ENCODE measurements at places on chromosomes 6 and 20.

- DNase-seq: no peak
Observed at GRCh38 chr6:109024784-109025183, 69.9 kb downstream of the SESN1 start.

DNA sequence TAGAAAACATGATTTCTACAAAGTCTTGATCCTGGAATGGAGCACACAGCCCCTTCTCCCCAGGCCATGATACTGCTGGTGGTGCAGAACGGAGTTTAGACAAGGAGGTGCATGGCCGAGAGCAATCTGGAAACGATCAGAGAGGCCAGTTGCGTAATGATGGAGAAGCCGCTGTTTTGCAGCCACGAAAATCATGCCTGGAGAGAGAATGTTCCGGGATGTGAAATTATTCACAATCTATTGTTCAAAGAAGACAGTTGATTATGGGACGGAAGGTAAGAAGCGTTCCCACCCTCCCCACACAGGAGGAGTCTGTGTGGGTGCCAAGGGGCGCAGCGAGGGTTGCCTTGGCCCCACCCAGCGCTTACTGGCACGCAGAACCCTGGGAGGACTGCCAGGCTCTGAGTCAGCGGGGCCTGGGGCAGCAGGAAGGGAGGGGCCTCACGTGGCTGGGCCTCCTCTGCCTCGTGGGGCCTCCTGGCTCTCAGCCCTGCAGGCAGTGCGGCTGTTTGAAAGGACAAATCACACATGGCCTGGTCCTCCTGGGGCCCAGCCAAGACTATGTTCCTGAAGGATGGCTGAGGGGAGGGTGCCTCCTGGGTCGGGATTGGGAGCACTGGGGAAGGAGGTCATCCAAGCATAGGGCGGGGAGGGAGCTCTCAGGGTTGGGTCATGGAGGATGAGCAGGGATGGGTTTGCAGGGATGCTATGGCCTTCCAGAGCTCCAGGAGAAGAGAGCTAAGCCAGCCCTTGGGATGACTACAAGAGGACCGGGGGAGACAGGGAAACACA is 8.7 kb upstream of the AP5S1 start:
- DNase-seq: peak; percentile 93

- no peak for DNase-seq
Observed at GRCh38 chr6:69555088-69555638, 241.6 kb downstream of the LMBRD1 start.

DNA sequence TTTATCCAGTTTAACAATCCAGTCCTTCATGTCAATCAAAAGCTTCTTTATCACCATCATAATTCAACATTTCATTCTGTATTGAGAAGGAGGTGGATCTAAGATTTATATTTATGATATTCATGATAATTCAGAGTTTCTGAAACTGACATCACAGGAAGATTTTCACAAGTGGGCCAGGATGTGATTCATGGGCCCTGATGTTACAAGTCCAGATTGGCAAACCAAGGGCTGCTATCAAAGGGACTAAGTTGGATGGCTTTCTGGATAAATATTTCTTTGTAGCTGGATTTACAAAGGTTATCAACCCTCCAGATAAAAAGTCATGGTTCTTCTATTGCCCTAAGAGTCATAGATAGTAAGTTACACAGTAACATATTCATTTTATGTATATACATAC is 866.5 kb downstream of the KIF16B start:
- DNase-seq: no peak

DNA sequence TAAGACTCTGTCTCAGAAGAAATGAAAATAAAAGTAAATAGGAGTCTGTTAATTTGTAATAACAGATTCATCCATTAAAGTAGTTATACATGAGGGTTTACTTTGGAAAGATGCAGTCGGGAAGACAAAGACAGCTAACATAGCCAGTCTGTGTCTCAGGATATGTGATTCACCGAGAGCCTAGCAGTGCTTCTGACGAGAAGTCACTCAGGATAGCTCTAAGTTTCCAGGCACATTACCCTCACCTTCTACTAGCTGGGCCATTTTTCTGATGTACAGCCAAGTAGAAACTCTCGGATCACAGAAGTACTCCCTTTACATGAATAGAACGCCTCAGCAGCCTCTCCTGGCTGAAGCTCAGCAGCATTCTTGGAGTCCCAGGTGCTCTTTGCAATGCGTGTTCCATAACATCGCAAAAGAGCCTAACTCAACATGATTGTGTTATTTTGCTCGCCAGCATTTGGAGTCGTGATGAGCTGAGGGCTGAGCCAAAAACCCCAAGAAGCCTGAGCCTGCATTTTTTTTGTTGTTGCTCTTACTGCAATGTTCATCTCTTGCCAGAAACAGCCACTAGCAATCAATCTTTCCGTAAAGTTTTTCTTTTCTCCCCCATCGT is 22.4 kb upstream of the TASP1 start:
- no peak for DNase-seq

- DNase-seq: no peak
Observed at GRCh38 chr6:166415833-166416347, 33.1 kb upstream of the MPC1 start.

- no peak for DNase-seq
Observed at GRCh38 chr6:159695984-159696383, 2.9 kb upstream of the SOD2 start.

GRCh38 chr6:42345696-42346416 is 105.9 kb downstream of the TRERF1 start:
- no peak for DNase-seq

GRCh38 chr6:72102561-72102960 is 216.2 kb downstream of the RIMS1 start:
- DNase-seq: no peak

- no peak for DNase-seq
Observed at GRCh38 chr6:109445382-109445781, 4.9 kb downstream of the SMPD2 start.

GRCh38 chr6:140586426-140587061 is 1212.1 kb upstream of the CITED2 start:
- no peak for DNase-seq

DNA sequence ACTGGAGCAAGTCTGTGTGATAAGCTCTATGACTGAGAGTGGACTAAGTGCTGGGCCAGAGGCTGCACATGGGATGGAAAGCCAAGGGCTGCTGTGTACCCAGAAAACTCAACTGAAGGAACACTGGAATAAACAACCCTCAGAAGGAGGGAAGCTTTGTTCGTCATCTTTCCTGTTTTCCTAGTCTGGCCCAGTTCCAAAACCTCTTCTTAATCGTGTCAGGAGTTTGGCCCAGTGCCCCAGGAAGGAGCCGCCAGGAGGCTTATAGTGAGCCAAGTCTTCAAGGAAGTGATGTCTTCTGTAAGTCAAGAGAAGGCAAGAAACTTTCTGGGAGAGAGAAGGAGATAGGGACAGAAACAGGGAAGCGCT is 23.3 kb upstream of the TOP1 start:
- DNase-seq: peak; percentile 74
